Occipital lobe (tissue), 3 donors: ENCODE measurements at places on chromosomes 16 and 17. TPM values are rescaled to one million over a fixed set of nuclear protein-coding genes. Genes with fewer than 3 reads are reported as not detected.

- no peak for DNase-seq
Measured at GRCh38 chr17:45341533-45342158, 24.8 kb upstream of the MAP3K14 start.

CBFA2T3 gene
- total RNA-seq, result 1.9 TPM

DNA sequence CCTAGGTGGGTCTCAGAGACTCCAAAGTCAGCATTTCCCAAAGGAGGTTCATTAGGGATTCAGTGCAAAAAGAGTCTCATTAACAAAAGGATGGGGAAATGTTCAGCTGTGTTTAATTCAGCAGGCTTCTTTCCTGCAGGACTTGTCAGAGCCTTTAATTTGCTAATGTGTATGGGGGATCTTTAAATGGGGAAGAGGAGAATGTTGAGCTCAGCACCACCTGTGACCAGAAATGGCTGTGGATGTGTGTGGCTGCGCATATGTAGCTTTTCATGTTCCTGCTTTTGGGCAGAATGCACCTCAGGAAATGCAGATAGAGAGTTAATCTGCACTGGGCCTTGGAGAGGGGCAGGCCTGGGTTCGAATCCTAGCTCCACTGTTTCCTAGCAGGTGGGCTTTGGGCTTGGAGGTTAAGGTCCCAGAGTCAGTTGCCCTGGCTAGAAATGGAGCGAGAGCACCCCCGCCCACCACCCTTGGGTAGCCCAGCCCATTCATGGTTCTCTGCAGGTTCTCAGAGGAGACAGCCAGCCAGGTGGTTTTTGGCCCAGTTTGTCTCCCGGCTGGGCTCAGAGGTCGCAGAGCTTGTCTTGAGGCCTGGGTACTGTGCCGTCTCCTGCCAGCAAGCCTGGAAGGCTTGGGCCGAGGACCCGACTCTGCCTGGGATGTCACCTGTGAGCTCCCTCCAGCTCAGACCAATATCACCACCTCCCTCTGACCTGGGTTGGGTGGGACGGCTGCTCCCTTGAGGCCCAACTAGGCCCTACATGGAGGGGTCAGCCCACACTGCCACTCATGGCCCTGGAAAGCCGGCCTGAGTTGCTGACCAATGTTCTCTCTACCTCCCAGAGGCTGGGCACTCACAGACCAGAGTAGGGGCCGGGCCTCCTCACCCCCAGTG, 9.3 kb downstream of the ADCY7 start:
- no peak for DNase-seq

KRTAP4-11 gene
- total RNA-seq, result not detected

- no peak for DNase-seq
Measured at GRCh38 chr16:28835864-28836760, 10.0 kb downstream of the TUFM start.

DNA sequence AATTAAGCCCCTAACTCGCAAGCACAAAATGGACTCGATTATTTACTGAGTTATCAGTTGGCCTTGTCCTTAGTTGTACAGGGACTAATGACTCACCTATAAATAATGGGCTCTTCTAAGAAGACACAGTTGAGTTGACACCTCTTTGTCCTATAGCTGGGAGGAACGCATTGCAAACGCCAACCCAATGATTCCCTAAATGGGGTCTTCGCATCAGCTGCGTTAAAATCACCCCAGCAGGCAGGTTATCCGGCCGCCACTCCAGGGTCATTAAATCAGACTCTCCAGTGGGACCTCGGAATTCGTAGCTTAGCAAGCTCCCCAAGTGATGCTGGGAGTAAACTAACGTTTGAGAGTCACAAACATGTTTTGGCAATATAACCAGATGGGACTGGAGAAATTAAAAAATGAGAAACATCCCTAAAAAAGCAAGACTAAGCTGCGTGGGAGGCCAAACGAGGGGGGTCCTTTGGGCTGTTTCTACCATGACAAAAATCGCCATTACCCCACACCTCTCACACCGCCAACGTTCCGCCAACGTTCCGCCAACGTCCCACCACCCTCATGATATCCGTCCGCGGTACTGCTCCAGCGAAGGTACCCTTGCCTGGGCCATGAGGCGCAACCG, 932 bp upstream of the NFE2L1 start:
- DNase-seq, result no peak

DNA sequence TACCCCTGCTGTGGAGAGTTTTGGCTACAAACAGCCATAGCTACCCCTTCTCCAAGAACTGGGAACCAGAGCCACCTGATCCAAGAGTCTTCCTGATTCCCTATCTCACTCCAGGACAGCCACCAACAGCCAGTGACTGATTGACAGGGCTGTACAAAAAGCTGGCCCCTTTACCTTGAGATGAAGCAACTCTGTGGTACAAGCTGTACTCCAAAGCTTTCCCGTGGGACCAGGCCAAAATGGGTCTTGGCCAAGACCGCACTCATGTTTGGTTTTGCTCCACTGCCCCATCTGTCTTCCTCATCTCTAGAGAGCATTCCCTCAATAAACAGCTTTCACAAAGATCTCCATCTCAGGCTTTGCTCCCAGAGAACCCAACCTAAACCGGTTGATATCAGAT, 43.6 kb downstream of the RNF157 start:
- DNase-seq, result no peak

- DNase-seq, result no peak
Measured at GRCh38 chr17:80886641-80887573, 104.7 kb upstream of the CHMP6 start.

UBE2Z gene
- 60.0 TPM for total RNA-seq

DNA sequence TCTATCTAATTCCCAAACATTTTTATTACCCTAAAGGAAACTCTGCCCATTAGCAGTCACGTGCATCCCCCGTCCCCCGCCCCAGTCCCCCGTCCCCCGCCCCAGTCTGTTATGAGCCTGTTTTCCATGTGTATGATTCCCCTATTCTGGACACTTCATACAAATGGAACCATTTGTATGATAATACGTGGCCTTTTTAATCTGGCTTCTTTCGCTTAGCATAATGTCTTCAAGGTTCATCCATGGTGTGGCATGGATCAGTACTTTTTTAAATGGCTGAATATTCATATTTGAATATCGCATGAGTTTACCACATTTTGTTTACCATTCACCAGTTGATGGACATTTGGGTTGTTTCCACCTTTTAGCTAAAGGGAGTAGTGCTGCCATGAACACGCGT, 49.5 kb downstream of the DNAH2 start:
- DNase-seq, result no peak

DNA sequence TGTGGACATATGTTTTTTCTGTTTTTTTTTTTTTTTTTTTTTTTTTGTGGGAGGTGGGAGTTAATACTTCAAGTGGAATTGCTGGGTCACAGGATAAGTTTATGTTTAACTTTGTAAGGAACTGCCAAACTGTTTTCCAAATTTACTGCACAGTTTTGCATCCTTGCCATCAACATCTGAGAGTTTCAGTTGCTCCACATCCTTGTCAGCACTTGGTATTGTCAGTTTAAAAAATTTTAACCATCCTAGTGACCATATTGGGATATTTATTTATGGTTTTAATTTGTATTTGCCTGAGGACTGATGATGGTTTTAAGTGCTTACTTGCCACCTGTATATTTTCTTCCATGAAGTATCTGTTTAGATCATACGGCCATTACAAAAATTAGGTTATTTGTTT, 34.0 kb upstream of the IRF8 start:
- DNase-seq, result no peak

CHTF18 gene
- 8.9 TPM for total RNA-seq

DNA sequence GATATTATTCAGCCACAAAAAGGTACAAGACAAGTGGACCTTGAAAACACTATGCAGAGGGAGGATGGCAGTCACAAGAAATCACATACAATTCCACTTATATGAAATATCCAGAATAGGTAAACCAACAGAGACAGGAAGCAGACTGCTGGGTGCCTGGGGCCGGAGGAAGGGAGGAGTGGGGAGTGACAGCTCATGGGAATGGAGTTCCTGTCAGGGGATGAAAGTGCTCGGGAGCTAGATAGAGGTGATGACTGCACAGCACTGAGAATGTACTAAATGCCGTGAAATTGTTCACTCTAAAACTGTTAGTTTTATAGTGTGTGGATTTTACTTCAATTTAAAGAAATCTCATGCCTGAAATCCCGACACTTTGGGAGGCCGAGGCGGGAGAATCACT, 74.2 kb upstream of the MED9 start:
- DNase-seq, result no peak

SLC25A19 gene
- total RNA-seq, result 4.4 TPM

ZNF469 gene
- total RNA-seq, result 0.31 TPM

DNA sequence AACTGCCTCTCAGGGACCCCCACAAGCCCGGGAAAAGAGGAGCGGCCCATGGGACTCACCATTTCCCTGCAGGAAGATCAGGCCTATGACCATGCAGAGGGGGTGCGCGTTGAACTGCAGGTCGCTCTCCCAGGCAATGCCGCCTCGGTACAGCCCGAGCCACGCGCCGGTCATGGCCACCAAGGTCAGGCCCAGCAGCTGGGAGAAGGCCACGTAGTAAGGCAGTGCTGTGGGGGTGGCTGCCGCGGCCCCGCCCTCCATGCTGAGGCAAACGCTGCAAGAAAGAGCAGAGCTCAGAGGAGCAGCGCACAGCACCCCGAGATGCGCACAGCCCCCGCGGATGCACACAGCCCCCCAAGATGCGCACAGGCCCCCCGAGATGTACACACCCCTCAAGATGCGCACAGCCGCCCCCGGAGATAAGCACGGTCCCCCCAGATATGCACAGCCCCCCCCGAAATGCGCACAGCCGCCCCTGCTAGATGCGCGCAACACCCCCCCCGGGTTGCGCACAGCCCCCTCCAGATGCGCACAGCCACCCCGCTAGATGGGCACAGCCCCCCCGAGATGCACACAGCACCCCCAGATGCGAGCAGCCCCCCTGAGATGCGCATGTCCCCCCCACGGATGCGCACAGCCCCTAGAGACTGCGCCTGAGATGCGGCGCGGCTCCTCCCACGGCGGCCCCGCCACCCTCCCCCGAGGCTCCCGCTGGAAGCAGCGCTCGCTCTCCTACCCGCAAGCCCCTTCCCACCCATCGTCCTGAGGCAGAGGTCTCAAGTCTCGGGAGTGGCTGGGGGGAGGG, 8.6 kb downstream of the CYB561 start:
- DNase-seq, result peak; percentile 43

C16orf74 gene
- 1.6 TPM for total RNA-seq

DNA sequence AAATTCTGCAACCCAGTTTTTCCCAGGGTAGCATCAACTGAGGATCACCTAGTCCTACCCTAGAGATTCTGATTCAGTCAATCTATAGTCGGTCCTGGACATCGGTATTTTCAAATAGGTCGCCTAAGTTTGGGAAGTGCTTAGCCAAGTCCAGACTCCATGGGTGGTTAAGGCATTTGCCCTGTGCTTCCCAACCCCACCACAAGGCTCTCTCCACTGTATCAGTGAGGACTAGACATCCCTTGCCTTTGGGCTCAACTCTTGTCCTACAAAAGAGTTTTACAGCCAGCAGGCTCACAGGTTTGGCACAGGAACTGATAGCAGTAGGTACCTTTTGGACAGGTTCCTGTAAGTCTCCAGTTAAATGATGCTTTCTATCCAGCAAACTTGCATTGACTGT, 13.8 kb downstream of the HYDIN start:
- no peak for DNase-seq

SCPEP1 gene
- total RNA-seq, result 5.6 TPM

CD300LB gene
- not detected for total RNA-seq

CCL14 gene
- total RNA-seq, result not detected

- no peak for DNase-seq
Measured at GRCh38 chr17:80460429-80460834, 16.0 kb downstream of the NPTX1 start.

DNA sequence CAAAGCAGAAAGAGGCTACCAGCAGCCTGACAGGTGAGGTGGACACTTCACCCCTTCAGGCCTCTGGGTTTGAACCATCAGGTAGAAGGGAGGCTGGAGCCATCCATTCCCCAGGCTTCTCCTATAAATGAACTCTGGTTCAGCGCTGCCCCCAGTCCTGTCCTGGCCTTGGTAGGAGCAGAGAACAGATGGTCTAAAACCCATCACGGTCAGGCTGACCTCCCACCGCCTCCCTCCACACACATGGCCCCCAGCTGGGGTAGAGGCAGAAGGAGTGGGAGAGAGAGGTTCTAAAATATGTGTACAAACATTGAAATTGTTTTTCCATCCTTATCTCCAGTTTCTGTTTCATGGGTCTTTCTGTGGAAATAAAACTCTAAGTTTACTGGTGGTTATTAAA, 59.7 kb upstream of the DNAJA2 start:
- DNase-seq, result no peak

- no peak for DNase-seq
Measured at GRCh38 chr16:53781023-53781605, 77.2 kb downstream of the FTO start.

GRCh38 chr17:29726715-29727252, 104.1 kb upstream of the CORO6 start:
- no peak for DNase-seq

DNA sequence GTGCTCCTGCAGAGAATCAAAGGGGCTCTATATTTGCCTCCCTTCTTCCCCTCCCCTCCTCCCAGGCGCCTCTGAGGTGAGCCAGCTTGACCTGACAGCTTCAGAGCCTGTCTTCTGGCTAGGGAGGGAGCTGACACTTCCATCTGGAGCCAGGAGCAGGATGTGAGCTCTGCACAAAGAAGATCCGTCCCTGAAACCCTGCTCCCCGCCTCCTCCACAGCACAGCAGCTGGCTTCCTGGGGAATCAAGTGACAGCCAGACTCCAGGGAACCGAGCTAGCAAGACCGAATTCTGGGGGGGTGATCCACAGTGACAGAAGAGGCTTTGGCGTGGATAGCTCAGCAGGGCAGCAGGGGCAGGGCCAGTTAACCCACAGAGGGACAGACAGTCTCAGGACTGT, 37.2 kb downstream of the CCDC182 start:
- DNase-seq, result peak; percentile 13

- no peak for DNase-seq
Measured at GRCh38 chr17:4766723-4767122, 5.0 kb upstream of the TM4SF5 start.

- DNase-seq, result no peak
Measured at GRCh38 chr17:76078860-76079534, at the start of gene ZACN. Gene ZACN, plus strand, starts transcription at chr17:76079182. Its CDS starts 83 bp downstream, at chr17:76079265.

OR1A1 gene
- not detected for total RNA-seq

DNA sequence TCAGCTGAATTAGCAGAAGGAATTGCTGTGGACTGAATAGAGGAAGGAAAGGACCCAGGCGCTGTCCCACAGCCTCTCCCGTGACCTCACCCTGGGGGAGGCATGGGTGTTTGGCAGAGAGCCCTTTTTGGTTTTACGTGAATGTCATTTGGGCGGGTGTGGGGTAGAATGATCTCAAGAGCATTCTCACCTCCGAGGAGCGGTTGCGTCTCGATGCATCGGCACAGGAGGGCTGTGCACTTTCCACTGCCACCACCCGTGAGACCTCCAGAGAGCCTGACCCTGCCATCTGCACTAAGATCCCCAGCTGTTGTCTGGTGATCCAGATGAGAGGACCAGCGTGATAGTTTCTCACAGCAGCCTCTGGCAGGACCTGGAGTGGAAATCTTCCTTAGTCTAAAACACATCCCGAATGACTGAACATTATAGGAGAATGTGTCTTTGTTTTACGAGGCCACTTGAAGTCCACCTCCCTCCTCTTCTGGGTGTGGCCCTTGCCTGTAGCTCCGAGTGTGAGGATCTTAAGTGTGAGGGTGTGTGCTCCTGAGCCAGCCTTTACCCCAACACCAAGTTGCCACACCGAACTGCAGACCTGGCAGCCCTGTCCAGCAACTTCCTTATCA, 29.3 kb downstream of the FOXK2 start:
- no peak for DNase-seq
